Ovary (tissue), 10 donors: ENCODE measurements at places on chromosomes 6 and 20. TPM values are rescaled to one million over a fixed set of nuclear protein-coding genes. Genes with fewer than 3 reads are reported as not detected.

GRCh38 chr20:62739067-62739466, 30.4 kb downstream of the NTSR1 start:
- H3K4me1 ChIP-seq = no peaks in the 10 kb centered on the region
- no peaks in the 10 kb centered on the region for H3K36me3 ChIP-seq
- H3K27me3 ChIP-seq = no peaks in the 10 kb centered on the region
- H3K27ac ChIP-seq = no peak overlapping the region
- H3K4me3 ChIP-seq = no peak overlapping the region
- DNase-seq = peak; percentile 17

The PRDM13 gene
- not detected for total RNA-seq

The UNC93A gene
- total RNA-seq = 0.41 TPM

The SLC52A3 gene
- total RNA-seq = 10.0 TPM

The GHRH gene
- total RNA-seq = not detected
